Epithelial cell of alveolus of lung (primary cell): ENCODE measurements at places on chromosomes 2 and 18. TPM values are rescaled to one million over a fixed set of nuclear protein-coding genes. Genes with fewer than 3 reads are reported as not detected.

The TUBA3E gene
- total RNA-seq, result not detected in 2 replicates

The PDCD1 gene
- not detected in 2 replicates for total RNA-seq

The ARHGEF33 gene
- total RNA-seq, result under 0.01 and 1.4 TPM in 2 replicates

The UGT1A8 gene
- not detected in 2 replicates for total RNA-seq

The TDRD15 gene
- not detected in 2 replicates for total RNA-seq

The TMEFF2 gene
- total RNA-seq, result 0.96 and 1.6 TPM in 2 replicates

The SS18 gene
- 83.7 and 86.5 TPM in 2 replicates for total RNA-seq

The ADCYAP1 gene
- total RNA-seq, result not detected in 2 replicates

The ALPP gene
- total RNA-seq, result not detected in 2 replicates

The LINC00305 gene
- not detected in 2 replicates for total RNA-seq

The UNC50 gene
- total RNA-seq, result 32.7 and 48.2 TPM in 2 replicates

The SFT2D3 gene
- 4.8 and 8.5 TPM in 2 replicates for total RNA-seq

The KCNE4 gene
- 5.0 and 13.6 TPM in 2 replicates for total RNA-seq

The SEC11C gene
- 12.9 and 13.7 TPM in 2 replicates for total RNA-seq

The ABCG5 gene
- total RNA-seq, result not detected in 2 replicates

The NEMP2 gene
- total RNA-seq, result 3.0 and 6.9 TPM in 2 replicates

The ITGB6 gene
- total RNA-seq, result 1.1 and 15.0 TPM in 2 replicates

The IL1B gene
- total RNA-seq, result 1.4 and 69.0 TPM in 2 replicates

The PLCD4 gene
- 0.13 and 9.3 TPM in 2 replicates for total RNA-seq

The GPAT2 gene
- total RNA-seq, result 0.08 and 4.9 TPM in 2 replicates

The WNT6 gene
- total RNA-seq, result not detected in 2 replicates
